ENCODE measurements at places on chromosomes 16 and 17.
A peak's percentile ranks its signal among the peaks of the same experiment; 100 is the strongest.

DNA sequence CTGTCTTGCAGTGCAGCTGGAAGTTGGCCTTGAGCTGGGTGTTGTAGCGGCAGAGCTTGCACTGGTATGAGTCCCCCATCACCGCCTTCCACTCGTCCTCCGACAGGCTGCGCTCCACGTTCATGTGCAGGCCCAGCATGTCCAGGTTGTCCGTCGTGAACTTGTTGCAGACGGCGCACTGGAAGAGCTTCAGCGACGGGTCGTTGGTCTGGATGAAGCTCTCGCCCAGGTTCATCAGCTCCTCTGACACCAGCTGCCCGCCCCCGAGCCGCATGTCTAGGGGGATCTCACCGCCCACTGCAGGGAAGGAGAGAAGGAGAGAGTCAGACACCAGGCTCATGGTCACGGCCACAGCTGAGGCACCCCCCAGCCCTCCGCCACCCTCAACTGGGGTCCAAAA, 97.3 kb downstream of the ZFHX3 start:
- no peaks in the 10 kb centered on the region for H3K27me3 ChIP-seq
- H3K4me3 ChIP-seq, result no peak overlapping the region
- DNase-seq, result no peak
- no peaks in the 10 kb centered on the region for H3K4me1 ChIP-seq

- H3K4me1 ChIP-seq, result no peaks in the 10 kb centered on the region
- no peaks in the 10 kb centered on the region for H3K27me3 ChIP-seq
- no peak overlapping the region for H3K27ac ChIP-seq
- no peaks in the 10 kb centered on the region for H3K36me3 ChIP-seq
- no peak for DNase-seq
Observed at GRCh38 chr16:80994451-80994850, 12.2 kb downstream of the CMC2 start.

GRCh38 chr16:49350265-49351095, 23.1 kb upstream of the C16orf78 start:
- peak; percentile 81 for DNase-seq
- H3K27me3 ChIP-seq, result no peaks in the 10 kb centered on the region
- peaks cover 2% of the 10 kb centered on the region for H3K4me1 ChIP-seq

DNA sequence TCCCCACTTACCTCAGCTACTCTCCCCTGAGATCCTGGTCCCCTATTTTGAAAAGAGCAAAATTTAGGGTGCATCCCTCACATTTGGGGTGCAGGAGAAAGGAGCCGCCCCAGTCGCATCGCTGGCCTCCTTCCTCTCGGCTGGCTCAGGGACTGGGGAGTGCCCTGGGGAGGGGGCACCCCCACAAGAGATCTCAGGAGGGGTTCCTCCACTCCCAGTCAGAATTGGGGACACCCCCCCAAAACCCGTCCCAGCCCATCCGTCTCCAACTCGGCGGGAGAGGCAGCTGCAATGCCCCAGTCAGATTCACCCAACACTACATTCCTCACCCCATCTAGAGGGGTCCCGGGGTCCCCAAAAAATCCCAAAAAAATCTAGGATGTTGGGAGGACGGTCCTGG, 3.5 kb upstream of the BCL6B start:
- no peaks in the 10 kb centered on the region for H3K27me3 ChIP-seq
- no peaks in the 10 kb centered on the region for H3K36me3 ChIP-seq
- DNase-seq, result no peak
- H3K27ac ChIP-seq, result peak overlapping the region; percentile 93
- H3K4me3 ChIP-seq, result peak overlapping the region; percentile 74
- H3K4me1 ChIP-seq, result peaks cover 34% of the 10 kb centered on the region

GRCh38 chr16:2015117-2015946, 4.3 kb upstream of the NPW start:
- H3K27me3 ChIP-seq, result no peaks in the 10 kb centered on the region
- no peak overlapping the region for H3K4me3 ChIP-seq
- H3K27ac ChIP-seq, result no peak overlapping the region

- H3K4me3 ChIP-seq, result no peak overlapping the region
- no peaks in the 10 kb centered on the region for H3K27me3 ChIP-seq
- H3K4me1 ChIP-seq, result no peaks in the 10 kb centered on the region
- DNase-seq, result no peak
Observed at GRCh38 chr16:53542283-53542682, 39.3 kb upstream of the AKTIP start.
